Heart right ventricle (tissue), 16 donors: ENCODE measurements at places on chromosomes 1 and 21. TPM values are rescaled to one million over a fixed set of nuclear protein-coding genes. Genes with fewer than 3 reads are reported as not detected.

Gene GPR3
- 0.27 TPM for total RNA-seq

Gene AMY1A
- total RNA-seq = not detected

Gene RSPH1
- total RNA-seq = not detected

Gene CA6
- total RNA-seq = not detected

Gene FCRL2
- not detected for total RNA-seq

Gene ADGRB2
- 8.4 TPM for total RNA-seq

Gene HORMAD1
- total RNA-seq = not detected

Gene REN
- not detected for total RNA-seq

Gene TMPRSS2
- total RNA-seq = not detected

Gene FCRL1
- total RNA-seq = not detected

DNA sequence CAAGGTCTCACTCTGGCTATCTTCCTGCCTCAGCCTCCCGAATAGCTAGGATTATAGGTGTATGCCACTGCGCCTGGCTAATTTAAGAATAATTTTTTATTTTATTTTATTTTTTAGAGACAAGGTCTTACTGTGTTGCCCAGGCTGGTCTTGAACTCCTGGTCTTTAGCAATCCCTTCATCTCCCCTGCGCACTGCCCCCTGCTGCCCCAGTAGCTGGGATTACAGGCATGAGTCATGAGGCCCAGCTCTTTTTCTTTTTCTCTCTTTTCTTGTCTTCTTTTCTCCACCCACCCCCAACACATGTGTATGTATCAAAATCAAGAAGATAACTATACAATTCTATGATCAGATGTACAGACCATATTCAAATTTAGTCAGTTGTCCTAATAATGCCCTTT is 87.2 kb downstream of the PEX14 start:
- H3K4me3 ChIP-seq = no peak overlapping the region
- H3K4me1 ChIP-seq = peaks cover 7% of the 10 kb centered on the region
- no peak overlapping the region for H3K27ac ChIP-seq
- no peak for DNase-seq
- no peaks in the 10 kb centered on the region for H3K27me3 ChIP-seq

DNA sequence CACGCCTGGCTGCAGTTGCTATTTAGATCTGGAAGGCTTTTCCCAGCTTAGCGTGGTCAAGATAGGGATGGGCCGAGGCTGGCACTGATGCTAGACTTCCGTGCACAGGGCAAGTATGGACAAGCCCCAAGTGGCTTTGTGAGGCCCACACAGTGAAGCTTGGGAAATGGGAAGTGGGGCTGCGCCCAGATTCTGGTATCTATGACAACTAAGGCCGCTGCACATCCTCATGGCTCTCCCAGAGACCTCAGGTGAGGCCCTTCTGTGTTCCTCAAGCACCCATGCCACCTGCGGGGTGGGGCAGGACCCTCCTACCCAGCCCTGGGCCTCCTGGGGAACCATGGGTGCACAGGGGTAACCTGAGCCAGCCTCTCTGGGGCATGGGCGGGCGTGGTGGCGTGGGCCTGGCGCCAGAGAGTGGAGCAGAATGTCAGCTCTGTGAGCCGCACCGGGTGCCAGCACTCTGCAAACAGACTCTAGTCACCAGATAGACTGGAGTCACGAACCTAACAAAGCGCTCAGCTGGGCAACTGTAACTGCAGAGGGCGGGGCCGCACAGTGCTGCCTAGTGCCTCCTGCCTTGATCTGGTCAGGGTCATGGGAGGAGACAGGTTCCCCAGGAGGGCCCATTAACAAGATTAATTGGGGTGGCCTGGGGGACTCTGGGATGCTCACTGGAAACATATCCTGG is 46.4 kb downstream of the ELF3 start:
- DNase-seq = peak; percentile 61
- no peaks in the 10 kb centered on the region for H3K27me3 ChIP-seq
- H3K36me3 ChIP-seq = no peaks in the 10 kb centered on the region
- no peaks in the 10 kb centered on the region for H3K4me1 ChIP-seq

GRCh38 chr1:43560286-43560685 is 29.6 kb downstream of the PTPRF start:
- peaks cover 3% of the 10 kb centered on the region for H3K4me1 ChIP-seq
- no peaks in the 10 kb centered on the region for H3K27me3 ChIP-seq
- no peak overlapping the region for H3K27ac ChIP-seq

GRCh38 chr1:37732111-37732780 is 32.7 kb downstream of the EPHA10 start:
- H3K36me3 ChIP-seq = no peaks in the 10 kb centered on the region
- no peak overlapping the region for H3K27ac ChIP-seq
- H3K4me1 ChIP-seq = no peaks in the 10 kb centered on the region
- no peak overlapping the region for H3K4me3 ChIP-seq
- H3K27me3 ChIP-seq = no peaks in the 10 kb centered on the region

- peaks cover 9% of the 10 kb centered on the region for H3K4me1 ChIP-seq
- DNase-seq = no peak
- H3K36me3 ChIP-seq = peaks cover 45% of the 10 kb centered on the region
- H3K27ac ChIP-seq = no peak overlapping the region
- no peaks in the 10 kb centered on the region for H3K27me3 ChIP-seq
Measured at GRCh38 chr1:227136210-227136820, 182.0 kb downstream of the CDC42BPA start.

DNA sequence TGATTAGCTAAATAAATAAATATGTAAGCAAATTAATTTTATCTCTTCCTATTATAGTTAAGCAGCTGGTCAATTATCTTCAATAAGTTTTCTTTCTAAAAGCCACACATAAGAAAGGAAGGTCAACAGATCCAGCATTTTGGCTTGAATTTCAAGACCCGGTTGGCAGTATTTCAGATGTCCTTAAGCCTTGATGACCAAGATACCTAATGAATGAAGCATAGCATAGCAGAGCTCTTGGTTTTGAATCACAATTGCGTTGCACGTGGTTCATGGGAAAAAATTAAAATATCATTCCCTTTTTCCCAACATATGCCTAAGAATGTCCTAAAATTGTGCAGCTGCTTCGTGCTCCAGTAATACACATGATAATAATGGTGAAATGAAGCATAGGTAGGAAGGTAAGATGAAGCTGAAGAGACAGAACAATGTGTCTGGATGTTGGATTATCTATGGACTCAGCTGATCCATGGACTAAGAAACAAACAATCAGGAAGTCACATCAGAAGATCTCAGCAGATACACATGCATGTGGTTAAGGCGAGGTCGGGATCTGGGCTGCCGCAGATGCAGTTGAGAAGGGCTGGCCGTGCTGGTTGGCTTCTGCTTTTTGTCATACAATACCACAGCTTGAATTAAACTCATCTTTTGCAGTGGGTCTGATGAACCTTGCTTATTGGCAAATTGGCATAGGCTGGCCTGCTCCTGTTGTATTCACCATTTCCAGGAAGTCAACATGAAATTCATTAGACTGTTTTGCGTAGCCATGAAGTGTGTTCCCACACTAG is 284.9 kb upstream of the RUNX1 start:
- no peaks in the 10 kb centered on the region for H3K27me3 ChIP-seq
- no peaks in the 10 kb centered on the region for H3K4me1 ChIP-seq
- no peak overlapping the region for H3K27ac ChIP-seq
- H3K4me3 ChIP-seq = no peak overlapping the region
- no peaks in the 10 kb centered on the region for H3K36me3 ChIP-seq

GRCh38 chr1:53896635-53897229 is 2.7 kb downstream of the DIO1 start:
- no peaks in the 10 kb centered on the region for H3K27me3 ChIP-seq
- H3K36me3 ChIP-seq = no peaks in the 10 kb centered on the region
- no peak overlapping the region for H3K4me3 ChIP-seq
- no peak for DNase-seq
- no peak overlapping the region for H3K27ac ChIP-seq

DNA sequence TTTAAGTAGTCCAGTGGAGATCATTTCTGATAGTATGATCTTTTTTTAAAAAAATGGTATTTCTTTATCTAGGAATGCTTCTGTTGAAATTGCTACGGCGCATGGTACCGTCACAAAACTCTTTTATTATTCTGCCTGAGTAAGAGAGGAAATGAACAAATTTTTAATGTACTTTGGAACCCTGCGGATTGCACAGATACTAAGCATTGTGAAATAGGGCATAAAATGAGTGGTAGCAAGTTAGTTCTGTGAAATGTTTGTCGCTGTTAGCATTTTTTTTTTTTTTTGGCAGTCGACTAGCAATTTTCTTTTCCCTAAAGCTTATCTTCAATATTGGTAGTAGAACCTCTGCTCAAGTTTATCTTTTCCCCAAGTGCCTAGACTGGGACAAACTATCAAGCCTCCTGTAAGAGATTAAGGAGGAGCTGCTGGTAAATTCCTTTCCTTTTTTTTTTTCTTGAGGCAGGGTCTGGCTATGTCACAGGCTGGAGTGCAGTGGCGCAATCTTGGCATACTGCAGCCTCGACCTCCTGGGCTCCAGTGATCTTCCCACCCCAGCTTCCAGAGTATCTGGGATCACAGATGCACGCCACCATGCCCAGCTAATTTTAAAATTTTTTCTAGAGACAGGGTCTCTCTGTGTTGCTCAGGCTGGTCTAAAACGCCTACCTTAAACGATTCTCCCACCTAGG is 2.2 kb downstream of the ITSN1 start:
- DNase-seq = no peak
- peak overlapping the region; percentile 86 for H3K27ac ChIP-seq
- H3K36me3 ChIP-seq = no peaks in the 10 kb centered on the region
- peak overlapping the region; percentile 88 for H3K4me3 ChIP-seq

DNA sequence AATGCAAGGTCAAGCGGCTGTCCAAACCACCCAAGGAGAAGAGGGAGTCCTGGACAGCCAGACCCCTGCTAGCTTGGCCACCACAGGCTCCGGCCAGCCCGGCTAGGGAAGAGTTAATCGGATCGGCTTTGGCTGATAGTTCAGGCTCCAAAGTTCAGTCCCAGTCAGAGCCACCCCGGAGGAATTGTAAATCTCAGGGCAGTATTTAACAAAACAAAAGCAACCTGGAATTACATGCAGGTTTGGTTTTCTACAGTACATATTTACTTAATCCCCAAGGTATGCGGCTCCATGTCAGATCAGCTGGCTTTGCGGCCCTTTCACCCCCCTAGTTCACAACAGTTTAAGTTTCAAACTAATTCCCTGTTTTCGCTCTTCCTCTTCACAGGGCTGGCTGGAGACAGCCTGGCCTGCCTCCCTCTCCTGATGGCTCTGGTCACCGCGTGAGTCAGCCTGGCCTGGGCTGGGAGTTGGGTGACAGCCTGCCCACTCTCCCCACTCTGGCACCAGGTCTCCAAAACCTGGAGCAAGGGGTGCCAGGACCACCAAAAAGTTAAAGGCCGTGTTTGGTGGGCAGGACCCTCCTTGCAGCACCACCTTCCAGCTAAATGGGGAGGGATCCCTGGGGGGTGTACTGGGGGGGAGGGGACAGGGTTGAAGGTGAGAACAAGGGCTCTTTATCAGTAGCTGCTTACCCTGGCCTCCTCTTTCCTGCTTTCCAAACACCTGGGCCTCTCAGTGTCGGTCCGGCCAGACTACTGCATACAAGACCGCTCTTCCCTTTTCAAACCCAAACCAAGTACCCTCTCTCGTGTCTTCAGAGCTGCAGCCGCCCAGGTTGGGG is 1.9 kb downstream of the DHRS3 start:
- H3K4me1 ChIP-seq = peaks cover 69% of the 10 kb centered on the region
- no peaks in the 10 kb centered on the region for H3K27me3 ChIP-seq
- H3K27ac ChIP-seq = peak overlapping the region; percentile 98
- peak overlapping the region; percentile 80 for H3K4me3 ChIP-seq
- DNase-seq = peak; percentile 60
- H3K36me3 ChIP-seq = no peaks in the 10 kb centered on the region

- H3K4me3 ChIP-seq = no peak overlapping the region
- peaks cover 12% of the 10 kb centered on the region for H3K4me1 ChIP-seq
- no peaks in the 10 kb centered on the region for H3K27me3 ChIP-seq
- DNase-seq = peak; percentile 8
- H3K27ac ChIP-seq = no peak overlapping the region
Measured at GRCh38 chr1:57307392-57308170, 116.3 kb downstream of the DAB1 start.

- no peak overlapping the region for H3K27ac ChIP-seq
- no peaks in the 10 kb centered on the region for H3K27me3 ChIP-seq
- H3K36me3 ChIP-seq = no peaks in the 10 kb centered on the region
- no peak overlapping the region for H3K4me3 ChIP-seq
- DNase-seq = no peak
- no peaks in the 10 kb centered on the region for H3K4me1 ChIP-seq
Measured at GRCh38 chr21:17454315-17455027, 58.4 kb upstream of the CXADR start.

GRCh38 chr1:200909071-200909470 is 14.4 kb downstream of the INAVA start:
- no peak overlapping the region for H3K4me3 ChIP-seq
- H3K27ac ChIP-seq = no peak overlapping the region
- no peaks in the 10 kb centered on the region for H3K4me1 ChIP-seq

DNA sequence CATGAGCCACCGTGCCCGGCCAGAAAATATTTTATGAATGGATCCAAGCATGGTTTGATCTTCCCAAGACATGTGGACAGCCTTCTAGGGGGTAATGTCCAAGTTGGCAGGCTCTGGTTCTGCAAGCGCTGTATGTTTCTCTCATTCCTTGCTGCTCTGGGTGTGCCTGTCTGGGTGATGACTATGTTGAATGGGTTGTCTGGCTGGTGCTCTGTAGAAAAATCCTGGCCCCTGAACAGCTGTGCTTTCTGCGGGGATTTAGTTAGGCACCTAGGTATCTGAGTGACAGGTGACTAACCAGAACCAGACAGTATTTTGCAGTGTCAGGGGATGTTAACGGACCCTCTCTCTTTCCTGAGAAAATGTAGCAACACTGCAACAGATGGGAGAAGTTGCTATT is 14.1 kb downstream of the HUNK start:
- no peaks in the 10 kb centered on the region for H3K27me3 ChIP-seq
- H3K27ac ChIP-seq = no peak overlapping the region
- no peaks in the 10 kb centered on the region for H3K36me3 ChIP-seq
- DNase-seq = no peak
- no peak overlapping the region for H3K4me3 ChIP-seq
- H3K4me1 ChIP-seq = no peaks in the 10 kb centered on the region

- DNase-seq = no peak
- no peak overlapping the region for H3K27ac ChIP-seq
- no peak overlapping the region for H3K4me3 ChIP-seq
- H3K36me3 ChIP-seq = no peaks in the 10 kb centered on the region
- no peaks in the 10 kb centered on the region for H3K4me1 ChIP-seq
Measured at GRCh38 chr1:169321539-169321938, 46.1 kb downstream of the NME7 start.

GRCh38 chr1:176701151-176701866 is 238.3 kb downstream of the PAPPA2 start:
- no peak overlapping the region for H3K27ac ChIP-seq
- no peak for DNase-seq
- no peaks in the 10 kb centered on the region for H3K4me1 ChIP-seq
- no peaks in the 10 kb centered on the region for H3K27me3 ChIP-seq
